ENCODE measurements at places on chromosomes 5 and 9.

DNA sequence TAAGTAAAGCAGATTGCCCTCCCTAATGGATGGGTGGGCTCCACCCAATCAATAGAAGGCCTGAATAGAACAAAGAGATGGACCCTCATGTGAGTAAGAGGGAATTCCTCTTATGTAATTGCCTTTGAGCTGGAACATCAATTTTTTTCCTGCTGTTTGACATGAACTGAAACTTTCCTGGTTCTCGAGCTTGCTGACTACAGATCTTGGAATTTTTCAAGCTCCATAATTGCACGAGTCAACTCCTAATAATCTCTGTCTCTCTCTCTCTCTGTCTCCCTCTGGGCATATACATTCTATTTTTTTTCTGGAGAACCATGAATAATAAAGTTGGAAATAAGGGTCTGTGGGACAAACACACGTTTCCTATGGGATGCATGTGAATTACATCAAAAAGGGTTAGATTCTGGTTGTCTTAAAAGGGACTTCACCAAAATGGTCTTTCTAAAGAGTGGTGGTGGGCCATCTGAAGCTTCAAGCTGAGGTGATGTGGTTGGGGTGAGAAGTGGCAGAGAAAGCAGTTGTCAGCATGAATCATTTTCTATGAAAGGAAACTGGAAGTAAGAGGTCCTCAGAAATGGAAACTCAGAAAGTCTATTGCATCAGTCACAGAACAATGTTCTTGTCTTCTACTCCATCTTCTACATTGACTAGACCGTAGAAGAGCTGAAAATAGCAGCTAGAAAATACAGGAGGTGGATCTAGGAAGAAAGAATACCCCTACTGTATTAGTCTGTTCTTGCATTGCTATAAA lies 47.0 kb upstream of the HOMER1 start:
- DNase-seq: no peak

- DNase-seq: no peak
These were observed 15.5 kb downstream of the SLC44A1 start for GRCh38 chr9:105259731-105260612.

DNA sequence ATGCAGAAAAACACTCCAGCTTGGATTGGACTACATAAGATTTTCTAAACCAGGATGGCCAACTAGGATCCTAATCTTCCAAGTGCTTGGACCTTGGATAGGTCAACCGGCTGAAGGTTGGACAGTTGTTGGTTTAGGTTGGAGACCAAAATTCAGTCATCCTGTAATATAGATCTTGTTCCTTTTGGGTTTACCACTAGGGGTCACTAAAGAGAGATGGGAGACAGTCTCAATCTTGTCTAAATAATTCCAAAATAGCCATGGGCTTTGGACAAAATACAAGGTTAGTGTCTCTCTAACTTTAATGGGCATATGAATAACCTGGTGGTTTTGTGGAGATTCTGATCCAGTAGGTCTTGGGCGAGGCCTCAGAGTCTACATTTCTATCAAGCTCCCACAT lies 148.7 kb upstream of the ERCC6L2 start:
- DNase-seq: no peak

DNA sequence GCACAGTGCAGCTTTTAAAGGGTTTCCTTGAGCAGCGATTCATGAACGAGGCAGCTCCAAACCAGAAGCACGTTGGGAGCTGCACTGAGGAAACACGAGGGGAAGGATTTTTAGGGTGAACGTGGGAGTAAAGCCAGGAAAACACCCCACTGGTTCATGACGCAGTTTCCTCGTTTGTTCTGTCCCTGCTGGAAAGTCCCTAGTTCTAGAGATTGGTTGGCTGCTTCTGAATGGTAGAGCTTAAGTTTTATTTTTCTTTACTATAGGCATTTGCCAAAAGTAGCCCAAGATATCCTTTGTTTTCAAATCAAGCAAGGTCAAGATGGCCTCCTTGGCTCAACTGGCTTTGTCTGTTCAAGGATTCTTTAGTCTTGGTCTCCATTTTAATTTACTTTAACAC lies 116.5 kb upstream of the CACNA1B start:
- no peak for DNase-seq

GRCh38 chr5:179123109-179123426 lies 62.9 kb downstream of the ZNF354C start:
- DNase-seq: no peak

DNA sequence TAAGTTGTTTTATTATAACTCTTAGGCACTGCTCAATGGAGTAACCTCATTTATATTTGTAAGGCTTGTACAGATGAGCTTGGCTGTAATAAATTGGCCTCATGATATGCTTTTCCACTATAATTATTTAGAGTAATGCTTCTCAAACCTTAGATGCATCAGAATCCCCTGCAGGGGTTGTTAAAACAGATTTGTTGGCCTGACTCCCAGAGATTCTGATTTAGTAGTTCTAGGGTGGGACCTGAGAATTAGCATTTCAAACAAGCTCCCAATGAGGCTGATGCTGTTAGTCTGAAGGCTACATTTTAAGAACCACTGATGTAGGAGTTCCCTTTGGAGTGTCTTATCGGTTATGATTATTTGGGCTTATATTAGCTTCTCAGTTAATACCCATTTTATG lies 38.2 kb upstream of the ARSB start:
- DNase-seq: no peak

DNA sequence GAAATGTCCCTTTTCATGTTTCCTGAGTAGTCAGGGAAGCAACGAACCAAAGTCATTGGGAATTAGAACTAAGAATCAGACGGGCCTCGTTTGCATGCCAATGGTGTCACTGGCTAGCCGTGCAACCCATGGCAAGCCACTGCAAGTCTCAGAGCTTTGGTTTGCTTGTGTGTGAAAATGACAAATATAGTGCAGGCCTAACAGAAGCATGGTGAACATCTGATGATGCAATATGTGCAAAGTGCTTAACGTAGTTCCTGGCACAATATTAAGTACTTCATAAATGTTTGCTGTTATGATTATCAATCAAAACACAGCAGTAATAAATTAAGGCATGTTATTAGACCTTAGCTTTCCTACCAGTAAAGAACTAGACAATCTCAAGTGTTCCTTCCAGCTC lies 118.0 kb upstream of the TRIM32 start:
- DNase-seq: no peak

GRCh38 chr5:337563-338130 lies 16.1 kb downstream of the AHRR start:
- DNase-seq: no peak

DNA sequence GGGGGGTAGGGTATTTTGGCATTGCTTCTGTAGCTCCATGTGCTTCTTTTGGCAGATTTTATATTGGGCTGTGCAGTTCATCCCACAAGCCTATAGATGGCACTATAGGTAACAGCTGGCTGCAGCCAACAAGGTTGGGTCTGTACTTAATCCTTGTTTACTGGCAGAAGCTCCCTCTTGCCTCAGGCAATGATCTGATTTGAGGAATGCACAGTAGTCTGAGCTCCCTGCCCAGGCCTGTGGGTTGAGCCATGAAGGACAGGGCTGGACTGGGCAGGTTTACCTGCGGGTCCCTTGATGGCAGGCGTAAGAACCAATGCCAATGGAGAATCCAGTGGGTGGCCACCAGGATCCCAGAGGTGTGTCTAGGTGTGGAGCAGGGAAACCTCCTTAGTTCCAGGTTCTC lies 11.7 kb upstream of the OR1J2 start:
- no peak for DNase-seq

DNA sequence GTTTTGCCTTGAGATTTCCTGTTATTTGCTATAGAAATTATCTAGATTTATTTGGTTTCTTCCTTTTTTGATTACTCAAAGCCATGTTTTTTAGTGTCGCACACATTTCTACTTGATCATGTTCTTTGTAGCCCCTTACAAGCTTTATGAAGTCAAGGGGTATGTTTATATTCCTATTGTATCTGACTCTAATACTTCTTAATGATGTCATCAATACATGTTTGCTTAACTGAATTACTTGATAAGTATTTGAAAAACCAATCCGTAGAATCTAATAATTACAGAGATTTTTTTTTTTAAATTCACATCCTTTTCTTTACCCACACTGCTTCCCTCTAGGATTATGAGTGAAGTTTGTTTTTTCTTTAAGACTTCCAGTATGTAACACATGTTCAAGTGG lies 53.0 kb downstream of the CDC42SE2 start:
- DNase-seq: no peak

DNA sequence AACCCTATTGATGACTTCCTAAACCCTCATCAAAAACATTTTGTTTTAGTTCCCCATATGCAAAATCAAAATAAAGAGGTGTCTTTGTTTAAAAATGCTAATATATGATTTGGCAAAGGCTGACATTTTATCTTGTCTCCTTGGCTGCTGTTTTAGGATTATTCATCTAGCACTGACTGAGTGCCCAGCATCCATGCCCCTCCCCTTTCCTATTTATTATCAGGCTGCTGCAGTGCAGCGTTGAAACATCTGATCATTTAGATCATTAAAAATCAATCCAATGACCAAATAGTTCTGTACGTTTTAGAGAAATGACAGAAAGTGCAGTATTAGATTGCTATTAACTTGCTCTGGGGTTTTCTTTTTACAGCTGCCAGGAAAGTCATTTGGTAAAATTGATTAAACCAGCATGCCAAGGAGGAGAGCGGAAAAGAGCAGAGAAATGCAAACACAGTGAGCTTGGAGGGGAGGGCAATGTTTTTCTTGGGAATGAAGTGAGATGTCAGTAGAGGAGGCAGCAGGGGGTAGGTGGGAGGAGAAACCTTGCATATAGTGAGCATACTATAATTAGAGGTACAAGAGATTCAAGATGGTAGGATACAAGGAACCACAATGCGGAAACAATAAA lies 286.3 kb downstream of the PDE4D start:
- DNase-seq: no peak

GRCh38 chr9:38039090-38039906 lies 29.7 kb downstream of the SHB start:
- DNase-seq: no peak

DNA sequence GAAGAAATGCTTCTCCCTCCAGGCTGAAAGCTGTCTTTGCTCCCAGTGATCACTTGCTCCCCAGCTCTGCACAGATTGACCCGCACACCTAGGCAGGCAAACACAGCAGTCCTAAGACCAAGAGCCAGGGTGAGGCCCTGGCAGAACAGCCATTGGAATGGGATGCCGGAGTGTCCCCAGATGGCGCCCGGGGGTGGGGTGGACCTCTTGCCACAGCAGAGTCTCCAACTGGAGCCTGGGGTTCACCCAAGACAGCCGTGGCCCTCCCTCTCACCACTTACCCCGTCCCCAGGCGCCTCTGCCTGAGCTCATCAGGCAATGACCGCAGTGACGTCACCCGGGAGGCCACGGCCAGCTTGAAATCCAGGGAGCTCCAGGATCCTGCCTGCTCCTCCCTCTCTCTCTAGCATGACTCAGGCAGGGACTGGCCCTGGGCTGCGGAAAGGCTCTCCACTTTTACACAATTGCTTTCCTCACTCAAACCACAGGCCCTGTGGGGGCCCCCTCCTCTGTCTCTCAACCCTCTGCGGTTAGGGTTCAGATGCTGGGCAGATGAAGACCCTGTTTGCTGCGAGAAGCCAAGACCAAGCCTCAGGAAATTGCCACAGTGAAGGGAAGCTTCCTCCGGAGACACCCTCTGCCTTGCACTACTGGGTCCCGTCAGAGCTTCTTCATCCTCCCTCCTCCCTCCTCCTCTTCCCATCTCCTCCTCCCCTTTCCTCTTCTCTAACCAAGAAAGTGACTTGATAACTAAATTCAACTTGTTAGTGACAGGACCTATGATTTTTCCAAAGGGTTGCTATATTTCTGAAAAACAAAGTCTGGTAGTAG lies 24.3 kb upstream of the PTGES start:
- DNase-seq: no peak

DNA sequence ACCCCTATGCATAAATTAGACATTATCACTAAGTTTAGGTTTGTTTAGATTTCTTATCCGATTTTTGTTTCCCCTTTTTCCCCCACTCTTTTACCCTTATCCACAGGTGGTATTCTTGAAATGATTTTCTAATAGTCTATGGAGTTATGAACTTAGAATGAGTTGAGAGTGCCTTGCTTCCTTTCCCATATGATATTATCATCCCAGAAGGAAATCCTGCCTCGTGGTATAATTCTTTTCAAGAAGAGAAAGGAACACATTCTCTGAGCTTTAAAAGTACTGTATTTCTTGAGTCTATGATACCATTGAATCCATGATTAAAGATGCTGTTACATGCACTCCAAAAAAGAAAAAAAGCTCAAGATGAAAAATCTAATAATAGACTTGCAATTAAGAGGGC lies 76.9 kb upstream of the ADAMTSL1 start:
- DNase-seq: no peak

DNA sequence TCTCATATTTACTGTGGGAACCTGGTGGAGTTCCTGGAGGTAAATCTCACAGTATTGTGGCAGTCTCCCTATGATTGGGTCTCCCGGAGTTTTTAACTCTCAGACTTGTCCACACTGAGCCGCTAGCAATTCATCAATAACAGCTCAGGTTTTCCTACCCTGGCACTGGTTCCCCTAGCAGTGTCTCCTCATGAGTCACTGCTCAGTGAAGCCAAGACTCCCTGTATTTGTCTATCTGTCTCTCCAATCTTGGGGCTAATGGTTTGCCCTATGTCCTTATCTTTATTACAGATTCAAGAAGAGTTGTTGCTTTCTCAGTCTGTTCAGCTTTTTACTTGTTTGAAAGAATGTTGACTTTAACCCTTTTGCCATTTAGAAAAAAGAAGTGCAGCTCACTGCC lies 176.7 kb upstream of the FGF10 start:
- no peak for DNase-seq

- DNase-seq: no peak
These were observed 253.3 kb downstream of the DMAC1 start for GRCh38 chr9:7546261-7546660.

Measured in activated T-helper 1 cell treated with Interleukin-2 at 50 U/mL for 16 hours (primary cell).